Activated naive CD8-positive, alpha-beta T cell treated with anti-CD3 and anti-CD28 coated beads, Interleukin-2, amount 50 U/mL, for 24 hours (primary cell): ENCODE measurements at places on chromosomes 2 and 18.

DNA sequence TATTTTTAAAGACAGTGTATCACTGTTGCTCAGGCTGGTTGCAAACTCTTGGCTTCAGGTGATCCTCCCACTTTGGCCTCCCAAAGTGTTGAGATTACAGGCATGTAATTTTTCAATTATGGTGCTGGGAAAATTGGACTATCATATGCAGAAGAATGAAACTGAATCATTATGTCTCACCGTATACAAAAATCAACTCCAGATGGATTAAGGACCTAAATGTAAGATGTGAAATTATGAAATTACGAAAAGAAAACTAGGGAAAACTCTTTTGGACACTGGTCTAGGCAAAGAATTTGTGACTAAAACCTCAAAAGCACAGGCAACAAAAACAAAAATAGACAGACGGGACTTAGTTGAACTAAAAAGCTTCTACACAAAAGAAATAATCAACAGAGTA is 31.2 kb downstream of the MAP3K2 start:
- DNase-seq = no peak

DNA sequence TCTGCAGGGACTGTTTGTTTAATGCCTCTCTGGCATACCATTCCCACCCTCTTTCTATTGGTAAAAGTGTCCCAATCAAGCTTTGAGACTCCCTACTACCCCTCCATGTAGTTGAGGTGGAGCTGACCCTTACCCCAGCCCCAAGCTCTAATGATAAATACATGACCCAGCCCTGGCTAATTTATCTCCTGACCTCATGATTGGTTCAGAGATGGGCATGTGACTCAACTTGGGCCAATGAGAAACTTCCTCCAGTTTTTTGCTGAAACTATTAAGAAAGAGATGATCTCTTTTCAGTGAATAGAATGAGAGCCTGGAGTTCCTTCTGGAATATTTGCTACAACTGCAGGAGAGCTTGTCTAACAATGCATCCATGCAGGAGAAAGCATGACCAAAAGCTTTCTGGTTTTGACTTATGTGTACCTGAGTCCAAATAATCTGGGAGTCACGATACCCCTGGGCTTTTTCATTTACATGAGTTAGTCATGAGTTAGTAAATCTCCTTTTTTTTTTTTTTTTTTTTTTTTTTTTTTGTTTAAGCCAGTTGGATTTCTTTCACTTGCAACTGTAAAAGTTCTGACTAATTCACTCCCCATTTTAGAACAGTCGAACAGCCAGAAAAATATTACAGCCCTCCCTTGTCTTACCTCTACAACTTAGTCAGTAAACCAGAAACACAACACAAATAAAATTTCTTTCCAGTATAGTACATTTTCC is 66.5 kb upstream of the TLK1 start:
- no peak for DNase-seq

DNA sequence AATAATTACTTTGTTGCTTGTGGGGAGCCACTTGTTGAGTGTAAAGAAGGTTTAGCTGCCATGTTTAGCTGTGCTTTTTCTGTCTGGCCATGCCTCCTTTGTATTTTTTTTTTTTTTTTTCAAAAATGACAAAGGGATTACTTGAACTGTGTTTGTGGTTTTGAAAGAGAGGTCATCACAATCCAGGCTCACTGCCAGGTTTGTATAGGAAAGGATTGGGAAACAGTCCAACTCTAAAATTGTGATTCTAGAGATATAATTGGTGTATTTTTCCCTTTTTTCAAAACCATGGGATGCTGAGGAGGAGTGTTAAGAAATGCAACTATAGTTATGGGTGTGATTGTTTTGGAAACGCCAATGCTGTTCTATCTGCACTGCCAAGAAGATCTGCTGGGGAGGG is 4.3 kb downstream of the ITPRIPL1 start:
- DNase-seq = no peak

GRCh38 chr2:219178377-219179175 is 501 bp downstream of the RETREG2 start:
- DNase-seq = peak; percentile 48

- no peak for DNase-seq
These were observed 259.3 kb upstream of the SP5 start for GRCh38 chr2:170455617-170456426.

DNA sequence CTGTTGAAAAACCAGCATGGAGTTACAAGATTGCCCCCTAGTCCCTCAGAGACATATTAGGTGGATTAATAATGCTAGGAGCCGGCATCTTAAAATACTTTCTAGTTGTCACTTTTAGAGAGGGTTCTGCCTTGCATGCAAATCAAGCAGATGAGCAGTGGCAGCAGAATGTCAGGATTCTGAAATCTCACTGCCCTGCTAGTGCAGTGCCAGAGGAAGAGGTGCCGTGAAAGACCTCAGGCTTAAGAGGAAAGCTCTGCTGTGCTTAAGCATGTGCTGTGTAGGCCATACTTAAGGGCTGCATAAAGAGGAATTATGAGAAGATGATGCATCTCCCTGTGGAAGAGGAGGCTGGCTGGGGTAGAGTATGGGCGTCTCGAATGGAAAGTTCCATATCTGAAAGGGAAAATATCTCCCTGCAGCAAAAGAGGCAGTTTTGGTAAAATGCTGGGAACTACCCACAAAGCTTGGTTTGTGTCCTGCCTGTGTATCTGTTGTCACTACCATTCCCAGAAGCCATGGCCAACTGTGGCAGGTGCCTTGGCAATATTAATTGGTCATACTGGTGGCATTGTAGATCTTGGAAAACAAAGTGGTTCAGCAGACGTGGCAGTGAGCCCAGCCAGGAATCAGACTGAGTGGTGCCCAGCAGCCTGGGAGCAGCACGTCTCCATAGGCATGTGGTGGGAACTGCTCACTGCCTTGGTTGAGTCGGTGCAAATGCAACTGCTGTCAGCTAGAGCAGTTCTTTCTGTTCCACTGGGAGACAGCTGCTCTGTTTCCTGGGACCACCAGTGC is 131.9 kb downstream of the EVA1A start:
- DNase-seq = no peak

GRCh38 chr18:48197819-48198218 is 211.4 kb downstream of the ZBTB7C start:
- DNase-seq = no peak

DNA sequence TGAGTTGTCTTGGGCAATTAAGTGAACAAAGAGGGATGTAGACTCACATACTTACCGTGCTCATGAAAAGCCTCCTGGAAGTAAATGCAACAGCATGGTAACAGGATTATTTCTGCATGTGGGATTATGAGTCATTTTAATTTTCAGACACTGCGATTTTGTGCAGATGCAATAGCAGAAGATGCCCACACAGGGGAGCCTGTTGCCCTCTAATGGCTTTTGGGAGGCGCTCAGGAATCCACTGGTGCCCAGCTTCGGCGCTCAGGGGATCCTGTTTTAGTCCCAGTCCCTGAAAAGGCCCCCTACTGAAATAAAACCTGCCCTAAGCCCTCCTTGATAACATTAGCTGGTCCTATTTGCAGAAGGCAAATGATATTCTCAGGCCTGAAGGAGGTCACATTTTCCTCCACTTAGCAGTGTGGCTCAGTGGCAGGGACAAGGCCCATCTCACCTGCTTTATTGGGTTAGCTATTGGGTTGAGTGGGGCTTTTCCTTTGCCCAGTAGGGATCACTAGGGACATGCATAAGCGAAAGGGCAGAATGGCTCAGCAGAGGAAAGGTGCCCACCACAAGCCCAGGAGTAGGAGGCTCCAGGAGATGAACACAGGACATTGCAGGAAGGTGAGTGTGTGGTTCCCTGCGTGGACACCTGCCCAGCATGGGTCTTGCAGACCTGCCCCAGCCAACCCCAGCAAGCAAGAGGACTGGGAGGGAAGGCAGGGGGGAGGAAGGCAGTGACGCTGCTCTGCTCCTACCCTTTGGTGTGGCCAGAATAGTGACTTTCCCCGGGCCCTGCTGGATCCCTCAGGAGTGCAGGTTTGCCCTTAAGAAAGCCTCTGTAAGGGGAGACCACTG is 26.5 kb upstream of the KCNS3 start:
- DNase-seq = peak; percentile 32

DNA sequence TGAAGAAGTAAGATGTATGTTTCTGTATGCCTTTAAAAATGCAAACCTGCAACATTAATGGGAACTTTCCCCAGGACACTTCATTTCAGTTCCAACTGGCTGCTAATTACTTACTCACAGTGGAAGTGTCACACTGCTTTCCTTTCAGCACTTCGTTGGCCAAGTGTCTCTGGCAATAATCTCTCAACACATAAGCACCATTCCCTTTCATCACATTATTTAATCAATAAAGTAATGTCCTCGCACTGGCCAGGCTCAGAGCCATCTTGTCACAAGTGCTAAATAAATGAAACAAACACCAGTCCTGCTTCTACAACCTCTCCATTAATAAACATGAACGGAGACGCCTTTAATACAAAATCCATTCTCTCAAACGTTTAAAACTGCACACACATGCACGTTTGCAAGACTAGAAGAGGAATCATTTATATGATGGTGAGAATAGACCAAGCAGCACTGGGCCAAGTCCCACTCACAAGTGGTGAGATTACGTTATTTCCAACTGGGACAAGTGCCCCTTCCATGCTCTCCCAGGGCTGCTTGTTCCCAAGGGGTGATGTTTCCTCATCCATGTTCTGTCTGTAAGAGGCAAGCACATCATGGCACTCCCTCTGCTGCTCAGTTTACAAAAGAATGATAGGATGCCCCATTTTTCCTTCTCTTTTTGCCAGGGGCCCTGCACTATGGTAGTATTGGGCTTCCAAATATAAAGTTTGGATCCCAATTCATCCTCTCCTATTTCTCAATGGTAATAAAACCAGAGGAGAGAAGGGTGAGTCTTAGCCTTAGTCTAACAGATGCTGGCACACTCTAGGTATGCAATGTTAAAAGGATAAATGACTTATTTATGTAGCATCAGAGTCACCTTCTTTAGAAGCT is 56.8 kb upstream of the ETAA1 start:
- no peak for DNase-seq

GRCh38 chr2:95022309-95023221 is 2.9 kb upstream of the MAL start:
- peak; percentile 89 for DNase-seq

- no peak for DNase-seq
These were observed 672.9 kb downstream of the SUCLG1 start for GRCh38 chr2:83786140-83786539.

DNA sequence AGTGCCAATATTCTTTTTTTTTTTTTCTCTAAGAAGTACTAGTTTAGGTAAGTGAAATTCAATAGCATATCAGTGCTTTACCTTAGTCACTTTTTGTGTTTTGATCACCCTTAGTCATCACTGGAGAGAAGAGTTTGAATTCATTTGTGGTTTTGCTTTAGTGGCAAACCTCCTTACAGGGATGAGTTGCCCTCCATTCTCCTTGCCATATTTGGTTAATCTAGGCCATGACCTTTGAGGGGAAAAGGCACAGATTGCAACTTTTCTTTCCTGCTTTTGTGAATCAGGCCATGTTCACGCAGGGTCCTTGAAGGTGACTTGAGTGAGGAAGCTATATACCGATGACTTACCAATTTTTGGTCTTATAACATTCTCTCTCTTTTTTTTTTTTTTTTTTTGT is 34.4 kb downstream of the PLEKHA3 start:
- peak; percentile 29 for DNase-seq

- DNase-seq = no peak
These were observed 66.1 kb upstream of the ID2 start for GRCh38 chr2:8615576-8616281.

DNA sequence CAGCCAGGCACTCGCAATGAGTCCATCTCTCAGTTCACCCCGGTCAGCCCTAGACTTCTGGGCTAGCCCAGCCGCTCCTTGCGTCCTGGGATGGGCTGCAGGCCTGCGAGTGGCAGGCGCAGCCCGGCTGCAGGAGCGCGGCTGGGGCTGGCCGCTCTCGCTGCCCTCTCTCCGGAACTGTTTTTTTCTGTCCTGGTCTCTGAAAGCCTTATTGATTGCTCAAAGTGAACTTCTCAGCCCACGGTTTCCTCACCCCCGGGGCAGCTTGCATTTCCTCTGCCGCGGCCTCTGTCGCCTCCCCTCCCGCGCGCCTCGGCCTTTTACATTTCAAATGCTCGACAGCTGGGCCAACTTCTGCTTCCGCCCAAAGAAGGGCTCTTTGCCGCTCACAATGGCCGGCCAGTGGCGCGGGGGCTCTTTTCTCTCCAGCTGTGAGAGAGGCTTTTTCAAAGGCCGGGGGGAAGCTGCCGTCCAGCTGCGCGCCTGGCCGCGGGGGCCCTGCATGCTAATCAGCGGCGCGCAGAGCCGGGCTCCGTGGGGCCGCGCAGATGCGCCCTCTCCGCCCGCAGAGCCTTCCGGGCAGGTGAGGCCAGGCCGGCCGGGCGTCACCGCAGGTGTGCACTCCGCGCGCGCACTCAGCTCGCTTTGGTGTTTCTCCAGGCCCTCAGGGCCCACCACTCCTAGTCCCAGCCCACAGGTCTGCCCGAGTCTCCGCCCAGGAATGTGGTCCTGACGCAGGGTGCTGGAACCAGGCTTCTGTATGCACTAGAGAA is 513.8 kb downstream of the RNF144A start:
- DNase-seq = peak; percentile 69

DNA sequence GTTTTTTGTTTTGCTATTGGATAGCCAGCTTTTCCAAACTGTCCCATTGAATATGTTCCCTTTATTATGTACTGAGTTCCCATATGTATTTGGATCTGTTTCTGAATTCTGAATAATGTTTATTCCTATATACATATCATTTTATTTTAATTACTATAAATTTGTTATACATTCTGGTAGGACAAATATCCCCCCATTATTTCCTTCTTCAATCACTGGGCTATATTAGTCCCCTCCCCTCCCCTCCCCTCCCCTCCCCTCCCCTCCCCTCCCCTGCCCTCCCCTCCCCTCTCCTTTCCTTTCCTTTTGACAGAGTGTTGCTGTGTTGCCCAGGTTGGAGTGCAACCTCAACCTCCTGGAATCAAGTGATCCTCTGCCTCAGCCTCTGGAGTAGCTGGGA is 26.3 kb downstream of the RAB3GAP1 start:
- DNase-seq = no peak

DNA sequence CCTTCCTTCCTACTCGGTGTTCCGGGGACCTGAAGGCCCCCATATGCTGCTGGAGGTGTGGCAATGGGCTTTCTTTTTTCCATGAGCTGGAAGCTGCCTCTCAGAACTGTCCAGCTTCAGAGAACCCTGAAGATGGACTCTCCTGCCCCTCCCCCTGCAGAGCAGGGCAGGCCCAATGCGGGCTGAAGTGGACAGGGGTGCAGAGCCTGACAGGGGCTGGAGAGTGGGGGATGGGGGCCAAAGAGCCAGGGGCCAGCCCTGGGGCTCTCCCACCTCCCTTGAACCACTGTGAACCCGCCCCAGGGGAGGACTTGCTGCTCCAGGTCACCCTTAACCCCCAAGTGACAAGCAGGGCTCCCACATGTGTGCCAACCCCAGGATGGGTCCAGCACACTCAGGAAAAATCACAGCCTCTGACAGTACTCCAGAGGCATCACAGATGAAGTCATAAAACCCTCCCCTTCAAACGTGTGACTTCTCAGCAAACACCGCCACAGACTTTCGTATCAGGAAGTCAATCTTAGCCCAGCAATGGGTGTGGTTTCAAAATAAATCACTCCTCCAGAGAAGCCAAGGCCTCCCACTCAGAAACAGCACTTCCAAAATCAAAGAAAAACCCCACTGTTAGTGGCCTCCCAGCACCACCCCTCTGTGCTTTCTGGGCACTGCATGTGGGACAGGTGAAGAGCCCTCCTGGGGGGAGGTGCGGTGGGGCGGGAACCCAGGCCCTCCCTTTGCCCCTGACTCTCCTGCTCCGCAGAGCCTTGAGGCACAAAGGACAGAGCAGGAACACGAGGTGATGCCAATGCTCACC is 135.8 kb downstream of the HDAC4 start:
- DNase-seq = peak; percentile 60

- no peak for DNase-seq
These were observed 1088.8 kb downstream of the RPIA start for GRCh38 chr2:89780318-89780717.
